CD4-positive, CD25-positive, alpha-beta regulatory T cell (primary cell): ENCODE measurements at places on chromosomes 7 and 10. TPM values are rescaled to one million over a fixed set of nuclear protein-coding genes. Genes with fewer than 3 reads are reported as not detected.

The GNGT1 gene
- total RNA-seq: not detected

The VSIR gene
- 167 TPM for total RNA-seq

The LRIT1 gene
- not detected for total RNA-seq

The MIOS gene
- 40.0 TPM for total RNA-seq

The MUC12 gene
- not detected for total RNA-seq

The WIPF3 gene
- not detected for total RNA-seq

The BMPER gene
- total RNA-seq: not detected

The GJD4 gene
- total RNA-seq: not detected

The TEX36 gene
- not detected for total RNA-seq

The INA gene
- not detected for total RNA-seq

The URGCP gene
- 19.2 TPM for total RNA-seq

The NAT16 gene
- total RNA-seq: not detected

The SYT15B gene
- total RNA-seq: 0.15 TPM

The VAX1 gene
- total RNA-seq: not detected

The CFAP58 gene
- total RNA-seq: not detected

The UTF1 gene
- not detected for total RNA-seq

The CTAGE4 gene
- 3.8 TPM for total RNA-seq

The CRPPA gene
- total RNA-seq: 0.17 TPM

The GPRIN2 gene
- not detected for total RNA-seq

The SPDYE2 gene
- 0.39 TPM for total RNA-seq

The HOXA6 gene
- not detected for total RNA-seq

The NOS3 gene
- 10.7 TPM for total RNA-seq

The CH25H gene
- 1.6 TPM for total RNA-seq

The HKDC1 gene
- total RNA-seq: 11.1 TPM

The AOC1 gene
- total RNA-seq: not detected

The KIF5B gene
- total RNA-seq: 69.0 TPM

The ATG9B gene
- 21.2 TPM for total RNA-seq

The GCC1 gene
- 40.4 TPM for total RNA-seq

The HOXA4 gene
- not detected for total RNA-seq

The ACSM6 gene
- not detected for total RNA-seq

The STEAP2 gene
- not detected for total RNA-seq

The ADCYAP1R1 gene
- not detected for total RNA-seq

The TIMM23B gene
- 30.0 TPM for total RNA-seq

The ATXN7L1 gene
- 78.9 TPM for total RNA-seq

The KDM7A gene
- 52.0 TPM for total RNA-seq

The BLNK gene
- 0.35 TPM for total RNA-seq

The SUFU gene
- 17.8 TPM for total RNA-seq

The KAZALD1 gene
- total RNA-seq: not detected

The CPN1 gene
- not detected for total RNA-seq

The ATP6V0A4 gene
- total RNA-seq: not detected

The SPDYE18 gene
- 2.7 TPM for total RNA-seq

The COL17A1 gene
- not detected for total RNA-seq

The SLC26A3 gene
- total RNA-seq: not detected

The ARMC3 gene
- 1.4 TPM for total RNA-seq

The GDF2 gene
- total RNA-seq: not detected

The SFRP4 gene
- not detected for total RNA-seq

The FRMPD2 gene
- total RNA-seq: not detected

The PSPH gene
- 1.5 TPM for total RNA-seq

The ANKIB1 gene
- total RNA-seq: 74.1 TPM

The BHLHA15 gene
- total RNA-seq: not detected

The SKAP2 gene
- 23.4 TPM for total RNA-seq

The FIGNL1 gene
- 13.8 TPM for total RNA-seq

The PRSS37 gene
- not detected for total RNA-seq

The MACROH2A2 gene
- total RNA-seq: 2.4 TPM

The PNLIP gene
- not detected for total RNA-seq
